ENCODE measurements at places on chromosomes 6 and 20.

GRCh38 chr6:14278446-14278845, 160.9 kb downstream of the CD83 start:
- DNase-seq = no peak

- DNase-seq = no peak
These were observed 31.2 kb downstream of the SIRPD start for GRCh38 chr20:1526310-1526709.

DNA sequence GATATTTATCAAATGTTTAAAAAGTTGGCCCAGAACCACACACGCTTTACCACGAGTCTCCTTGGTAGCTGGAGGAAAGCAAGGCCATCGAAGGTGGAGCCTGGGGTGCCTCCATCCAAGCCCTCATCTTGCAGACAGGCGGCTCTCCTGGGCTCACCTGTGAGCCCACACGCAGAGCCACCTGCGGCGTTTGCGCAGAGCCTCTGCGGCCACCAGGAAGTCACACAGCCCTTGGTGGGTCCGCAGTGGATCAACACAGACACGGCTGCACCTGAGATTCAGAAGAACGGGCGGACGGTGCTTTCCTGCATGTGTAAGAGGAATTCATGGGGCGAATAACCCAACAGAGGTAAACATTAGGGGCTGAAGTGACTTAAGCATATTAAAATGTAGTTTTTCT, 24.5 kb upstream of the SMOC2 start:
- no peak for DNase-seq

- DNase-seq = no peak
These were observed 22.4 kb upstream of the UTRN start for GRCh38 chr6:144262470-144263369.
